Kidney capillary endothelial cell (primary cell): ENCODE measurements at places on chromosomes 6 and 20.

DNA sequence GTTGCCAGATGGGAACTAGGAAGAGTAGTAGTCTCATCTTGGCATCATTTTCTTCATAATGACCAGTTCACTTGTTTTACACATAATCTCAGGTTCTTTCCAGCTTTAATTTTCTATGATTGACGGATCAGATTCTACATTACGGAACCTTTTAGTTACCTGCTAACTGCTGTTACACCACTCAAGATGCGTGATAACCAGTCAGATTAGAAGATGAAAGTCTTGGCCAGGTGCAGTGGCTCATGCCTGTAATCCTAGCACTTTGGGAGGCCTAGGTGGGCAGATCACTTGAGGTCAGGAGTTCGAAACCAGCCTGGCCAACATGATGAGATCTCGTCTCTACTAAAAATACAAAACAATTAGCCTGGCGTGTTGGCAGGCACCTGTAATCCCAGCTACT is 92.5 kb downstream of the NCOA3 start:
- DNase-seq = no peak

DNA sequence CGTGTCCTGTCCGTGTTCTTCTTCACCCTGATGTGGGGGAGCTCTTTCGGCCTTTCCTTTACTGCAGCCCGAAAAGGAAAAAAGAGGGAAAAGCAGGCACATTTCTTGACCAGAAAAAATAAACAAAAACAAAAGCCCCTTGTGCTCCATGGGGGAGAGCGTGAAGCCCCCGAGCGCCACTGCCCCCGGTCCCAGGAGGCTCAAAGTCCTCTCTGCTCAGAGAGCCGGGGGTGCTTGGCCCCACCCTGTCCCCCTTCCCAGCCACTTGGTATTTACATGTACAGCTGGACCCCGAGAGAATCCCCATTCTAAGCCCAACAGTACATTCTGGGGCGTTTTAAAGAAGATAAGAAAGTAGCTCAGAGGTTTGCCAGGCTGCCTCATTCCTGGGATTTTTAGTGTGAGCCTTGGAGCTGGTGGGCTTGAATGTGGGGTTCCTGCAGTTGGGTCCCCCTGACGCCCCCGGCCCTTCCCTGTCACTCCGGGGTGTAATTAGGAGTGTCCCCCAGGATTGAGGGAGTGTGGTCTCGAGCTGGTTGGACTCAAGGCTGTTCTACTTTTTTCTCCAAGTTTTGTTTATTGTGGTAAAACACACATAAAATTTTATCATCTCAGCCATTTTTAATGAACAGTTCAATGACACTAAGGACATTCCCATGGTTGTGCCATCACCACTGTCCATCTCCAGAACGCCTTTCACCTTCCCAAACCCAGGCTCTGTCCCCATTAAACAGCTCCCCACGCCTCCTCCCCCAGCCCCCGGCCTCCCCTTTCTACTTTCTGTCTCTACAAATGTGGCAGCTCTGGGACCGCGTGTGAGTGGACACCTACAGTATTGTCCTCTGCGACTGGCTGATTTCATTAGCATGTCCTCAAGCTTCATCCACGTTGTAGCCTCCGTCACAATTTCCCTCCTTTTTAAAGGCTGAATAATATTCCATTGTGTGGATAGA is 55.7 kb upstream of the BHLHE23 start:
- DNase-seq = no peak

- no peak for DNase-seq
Measured at GRCh38 chr20:3843490-3843889, 3.1 kb upstream of the MAVS start.

- no peak for DNase-seq
Measured at GRCh38 chr6:26089272-26089671, 2.0 kb downstream of the HFE start.

GRCh38 chr6:142692942-142693341 is 252.0 kb downstream of the HIVEP2 start:
- DNase-seq = peak; percentile 84

GRCh38 chr6:49284180-49284579 is 178.9 kb downstream of the MMUT start:
- no peak for DNase-seq

GRCh38 chr6:165662749-165663376 is at the start of gene PDE10A:
Gene PDE10A, minus strand, starts transcription at chr6:165663241. Its CDS starts 430 bp downstream, at chr6:165662811.
- no peak for DNase-seq

GRCh38 chr6:6368684-6369052 is 48.2 kb upstream of the F13A1 start:
- DNase-seq = no peak
